Endothelial cell (in vitro differentiated cells): ENCODE measurements at places on chromosomes 1 and 21.

- DNase-seq = no peak
Measured at GRCh38 chr1:26775666-26776065, 12.1 kb upstream of the PIGV start.

DNA sequence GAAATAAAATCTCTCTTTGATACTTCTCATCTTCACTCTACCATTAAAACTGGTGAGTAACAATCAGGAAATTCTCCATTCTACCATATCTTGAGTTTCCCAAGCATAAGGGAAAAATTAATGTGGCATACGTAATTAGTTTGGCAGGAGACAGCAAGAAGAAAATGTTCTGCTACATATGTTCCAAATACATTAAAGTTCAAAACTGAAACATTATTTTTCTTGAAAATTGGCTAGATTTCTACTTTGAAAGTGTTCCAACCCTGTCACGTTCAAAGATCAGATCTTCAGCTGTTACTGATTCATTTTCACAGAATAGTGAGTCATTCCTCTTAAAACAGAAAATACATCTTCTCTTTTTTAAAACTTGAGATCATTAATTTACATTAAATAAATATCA, 48.5 kb downstream of the PIGK start:
- DNase-seq = no peak

DNA sequence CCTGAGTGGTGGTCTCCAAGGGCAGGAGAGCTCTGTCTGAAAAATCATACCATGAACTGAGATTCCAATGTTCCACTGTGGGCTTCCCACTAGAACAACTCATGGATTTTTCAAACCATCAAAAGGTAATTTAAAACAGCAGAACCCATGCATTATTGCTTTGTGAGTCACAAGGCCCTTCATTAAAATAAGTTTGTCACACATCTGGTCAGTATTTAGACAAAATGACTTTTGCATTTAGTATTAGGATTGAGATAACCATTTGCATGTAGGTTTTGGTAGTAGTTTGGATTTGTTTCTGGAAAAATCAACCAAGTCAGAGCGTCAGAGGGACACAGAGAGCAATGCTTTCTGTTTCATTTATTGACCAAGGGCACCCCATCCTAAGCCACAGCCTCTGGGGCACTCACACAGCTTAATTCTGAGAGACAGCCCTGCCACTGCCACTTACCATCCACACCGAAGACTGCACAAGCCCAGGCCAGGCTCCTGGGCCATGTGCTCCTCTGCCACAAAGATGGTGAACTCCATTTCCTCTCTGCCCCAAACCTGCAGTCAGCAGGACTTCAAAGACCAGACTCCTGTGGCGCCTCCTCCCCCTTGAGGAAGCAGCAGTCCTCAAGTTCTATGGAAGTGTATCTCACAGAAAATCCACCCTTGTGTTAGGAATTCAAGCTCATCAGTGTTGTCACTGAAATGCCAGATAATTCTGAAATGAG, 132.6 kb upstream of the DUSP10 start:
- no peak for DNase-seq

GRCh38 chr1:117568999-117569398, 36.8 kb upstream of the TENT5C start:
- no peak for DNase-seq

DNA sequence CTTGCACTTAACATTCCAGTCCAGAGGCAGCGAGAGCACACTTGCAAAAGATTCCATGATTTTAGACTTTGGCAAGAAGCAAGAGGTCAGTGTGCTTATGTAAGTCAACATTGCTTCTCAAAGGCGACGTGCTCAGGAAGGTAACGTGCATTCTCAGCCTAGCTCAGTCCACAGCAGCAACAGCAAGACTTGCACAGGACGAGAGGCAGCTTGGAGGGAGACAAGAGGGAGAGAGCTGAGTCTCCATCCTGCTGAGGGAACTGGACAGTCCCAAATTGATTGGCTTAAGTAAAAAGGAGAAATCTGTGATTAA, 56.5 kb downstream of the PTP4A2 start:
- no peak for DNase-seq

- DNase-seq = no peak
Measured at GRCh38 chr1:46461017-46461808, 28.4 kb upstream of the DMBX1 start.

GRCh38 chr1:156522443-156522970, 21.9 kb upstream of the MEF2D start:
- no peak for DNase-seq

GRCh38 chr21:38434913-38435533, 63.3 kb downstream of the ERG start:
- no peak for DNase-seq

- no peak for DNase-seq
Measured at GRCh38 chr1:36481091-36481490, 1.6 kb downstream of the CSF3R start.

DNA sequence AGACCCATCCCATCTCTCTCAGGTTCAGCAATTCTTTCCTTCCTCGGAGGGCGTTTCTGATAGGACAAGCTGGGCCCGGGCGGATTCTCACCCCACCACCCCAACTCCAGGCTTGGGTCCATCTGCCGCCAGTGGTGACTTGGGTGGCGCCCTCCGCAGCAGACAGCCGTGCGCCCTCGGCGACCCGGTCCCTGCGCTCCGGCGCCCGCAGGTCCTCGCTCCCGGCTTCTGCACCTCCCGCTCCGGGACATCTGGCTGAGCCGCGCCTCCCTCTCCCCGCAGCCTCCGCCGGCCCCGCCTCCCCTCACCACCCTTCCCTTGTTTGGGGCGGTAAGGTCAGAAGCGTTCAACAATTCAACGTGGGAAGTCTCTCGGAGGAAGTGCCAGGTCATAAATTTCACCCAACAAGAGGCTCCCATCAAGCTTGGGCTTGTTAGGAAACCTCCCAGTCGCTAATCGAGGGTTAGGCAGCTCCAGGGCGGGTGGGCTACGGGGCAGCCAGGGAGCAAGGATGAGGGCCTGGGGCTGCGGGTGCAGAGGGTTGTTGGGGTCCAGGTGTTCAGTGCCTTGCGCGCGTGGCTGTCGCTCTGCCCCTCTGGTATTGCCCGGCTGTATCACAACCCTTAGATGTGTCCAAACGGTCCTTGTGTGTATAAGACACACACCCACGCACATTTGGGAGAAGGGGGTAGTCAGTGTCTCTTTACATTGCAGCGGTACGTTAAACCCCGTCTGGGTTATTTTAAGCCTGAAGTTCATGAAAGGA, 39.8 kb downstream of the OLIG1 start:
- DNase-seq = peak; percentile 29

- DNase-seq = no peak
Measured at GRCh38 chr1:240602189-240602588, 9.8 kb downstream of the GREM2 start.

- DNase-seq = no peak
Measured at GRCh38 chr1:159587461-159587951, at the start of gene APCS. TSS of gene APCS (plus strand) at chr1:159587826. CDS start at chr1:159587922, 96 bp downstream.

DNA sequence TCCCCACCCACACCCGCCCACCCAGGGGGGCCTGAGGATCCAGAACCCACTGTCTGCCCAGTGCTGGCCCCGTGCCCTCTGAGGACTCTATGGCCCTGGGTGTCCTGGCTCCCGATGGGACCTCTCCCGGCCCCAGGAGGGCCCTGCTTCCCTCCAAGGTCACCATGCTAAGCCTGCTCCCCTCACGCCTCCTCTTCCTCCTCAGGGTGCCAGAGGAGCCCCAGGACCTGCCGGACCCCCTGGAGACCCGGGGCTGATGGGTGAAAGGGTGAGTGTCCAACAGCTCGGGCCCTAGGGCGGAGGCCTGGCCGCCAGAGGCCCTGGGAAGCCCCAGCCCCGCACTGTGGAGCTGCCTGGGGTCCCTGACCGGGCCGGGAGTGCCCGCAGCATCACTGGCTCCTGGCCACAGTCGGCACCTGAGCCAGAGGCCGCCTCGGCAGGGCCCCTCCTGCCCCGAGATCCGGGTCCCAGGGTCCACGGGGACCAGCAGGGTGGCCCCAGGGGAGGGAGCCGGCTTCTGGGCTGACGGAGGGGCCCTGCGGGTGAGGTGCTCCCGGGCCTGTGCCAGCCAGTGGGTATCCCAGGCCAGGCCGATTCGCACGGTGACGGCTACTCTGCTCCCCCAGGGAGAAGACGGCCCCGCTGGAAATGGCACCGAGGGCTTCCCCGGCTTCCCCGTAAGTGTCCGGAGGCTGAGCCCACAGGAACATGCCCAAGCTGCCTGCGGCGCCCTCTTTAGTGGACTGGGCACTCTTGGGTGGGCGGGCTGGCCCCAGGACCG, 16.1 kb downstream of the COL6A1 start:
- peak; percentile 3 for DNase-seq

DNA sequence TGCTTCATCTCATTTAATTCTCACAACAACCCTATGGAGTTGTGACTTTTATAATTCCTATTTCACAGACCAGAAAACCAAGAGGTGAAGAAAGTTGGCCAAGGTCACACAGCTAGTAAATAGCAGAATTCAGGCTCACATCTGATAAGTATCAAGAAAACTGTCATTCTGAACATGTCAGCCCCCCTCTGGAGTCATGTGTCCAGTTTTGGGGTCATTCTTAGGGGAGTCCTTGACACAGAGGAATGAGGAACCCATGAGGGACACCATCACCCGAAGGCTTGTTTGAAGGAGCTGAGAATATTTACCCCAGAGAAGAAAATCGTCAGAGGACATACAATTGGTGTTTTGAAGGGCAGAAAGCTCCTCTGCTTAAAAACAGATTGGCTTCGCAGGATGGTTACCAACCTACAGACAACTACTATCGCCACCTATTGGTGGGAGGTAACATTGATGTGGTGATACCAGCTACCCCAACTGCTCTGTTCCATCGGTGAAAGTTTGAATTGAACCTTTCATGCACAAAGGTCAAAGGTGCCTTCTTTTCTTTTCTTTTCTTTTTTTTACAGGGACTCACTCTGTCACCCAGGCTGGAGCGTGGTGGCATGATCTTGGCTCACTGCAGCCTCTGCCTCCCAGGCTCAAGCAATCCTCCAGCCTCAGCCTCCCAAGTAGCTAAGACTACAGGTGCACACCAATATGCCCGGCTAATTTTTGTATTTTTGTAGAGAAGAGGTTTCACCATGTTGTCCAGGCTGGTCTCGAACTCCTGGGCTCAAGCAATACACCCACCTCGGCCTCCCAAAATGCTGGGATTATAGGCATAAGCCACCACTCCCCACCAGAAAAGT, 31.3 kb downstream of the NCMAP start:
- DNase-seq = peak; percentile 42

GRCh38 chr1:118085365-118085764, 99.7 kb downstream of the SPAG17 start:
- no peak for DNase-seq
